Activated naive CD4-positive, alpha-beta T cell treated with Interleukin-2 at 50 U/mL for 16 hours (primary cell): ENCODE measurements at places on chromosomes 4 and X.
A peak's percentile ranks its signal among the peaks of the same experiment; 100 is the strongest.

GRCh38 chrX:136260776-136261175, 9.6 kb upstream of the MAP7D3 start:
- DNase-seq = no peak

- no peak for DNase-seq
Measured at GRCh38 chr4:170776983-170777382, 687.2 kb upstream of the AADAT start.

GRCh38 chr4:117545039-117545438, 459.7 kb upstream of the TRAM1L1 start:
- DNase-seq = no peak

DNA sequence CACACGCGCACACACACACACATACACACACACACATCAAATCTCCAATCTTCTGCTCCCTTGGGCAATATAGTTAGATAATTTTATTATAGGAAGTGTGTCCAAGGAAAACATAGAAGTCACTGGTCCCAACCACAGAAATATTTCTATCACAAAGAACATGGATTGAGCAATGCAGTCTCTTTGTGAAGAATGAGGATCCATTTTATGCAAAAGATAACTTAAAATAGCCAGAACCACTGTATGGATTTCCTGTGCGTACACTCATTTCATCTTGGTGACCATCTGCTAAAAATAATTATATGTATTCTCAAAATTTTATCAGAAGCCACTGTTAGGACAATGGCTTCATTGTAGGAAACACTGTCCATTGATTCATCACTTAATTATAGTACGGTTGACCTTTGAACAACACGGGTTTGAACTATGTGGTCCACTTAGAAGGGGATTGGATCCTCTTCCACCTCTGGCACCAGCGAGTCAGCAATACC, 169.6 kb upstream of the MXRA5 start:
- DNase-seq = no peak

GRCh38 chr4:55256787-55257186, 89.3 kb upstream of the SRD5A3 start:
- no peak for DNase-seq

GRCh38 chr4:100428051-100428450, 89.8 kb downstream of the EMCN start:
- no peak for DNase-seq

GRCh38 chrX:121308276-121308805, 260.9 kb downstream of the GLUD2 start:
- peak; percentile 54 for DNase-seq

- no peak for DNase-seq
Measured at GRCh38 chrX:126164226-126164625, 1.9 kb downstream of the DCAF12L2 start.
